Progenitor cell of endocrine pancreas (in vitro differentiated cells): ENCODE measurements at places on chromosomes 12 and 14.
A peak's percentile ranks its signal among the peaks of the same experiment; 100 is the strongest.

DNA sequence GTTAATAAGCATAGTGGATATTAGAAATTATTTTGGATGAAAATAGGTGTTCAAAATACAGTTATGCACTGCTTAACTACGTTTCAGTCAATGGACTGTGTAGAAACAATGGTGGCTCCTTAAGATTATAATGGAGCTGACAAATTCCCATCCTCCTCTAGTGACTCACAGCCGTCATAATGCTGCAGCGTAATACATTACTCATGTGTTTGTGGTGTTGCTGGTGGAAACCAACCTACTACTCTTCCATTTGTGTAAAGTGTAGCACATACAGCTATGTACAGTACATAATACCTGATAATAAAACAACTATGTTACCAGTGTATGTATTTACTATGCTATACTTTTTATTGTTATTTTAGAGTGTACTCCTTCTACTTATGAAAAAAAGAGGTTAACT lies 111.2 kb upstream of the TMCC3 start:
- no peak for DNase-seq

DNA sequence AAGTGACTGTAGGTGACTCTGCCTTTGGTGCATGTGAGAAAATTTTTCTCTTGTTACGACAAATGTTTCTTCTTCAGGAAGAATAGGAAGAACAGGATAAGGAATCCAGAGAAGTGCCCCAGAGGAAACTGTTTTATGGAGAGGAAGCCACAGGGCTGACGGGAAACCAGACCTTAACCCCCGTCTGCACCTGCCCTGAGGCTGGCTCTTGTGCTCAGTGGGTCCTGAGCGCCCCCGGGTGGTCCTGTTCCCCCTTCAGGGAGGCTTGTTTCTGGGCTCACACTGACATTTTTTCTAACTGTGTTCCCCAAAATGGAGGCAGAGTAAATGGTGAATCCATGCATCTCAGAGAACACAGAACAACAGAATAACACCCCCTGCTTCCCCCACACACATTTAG lies 691.8 kb downstream of the TMEM121 start:
- no peak for DNase-seq

DNA sequence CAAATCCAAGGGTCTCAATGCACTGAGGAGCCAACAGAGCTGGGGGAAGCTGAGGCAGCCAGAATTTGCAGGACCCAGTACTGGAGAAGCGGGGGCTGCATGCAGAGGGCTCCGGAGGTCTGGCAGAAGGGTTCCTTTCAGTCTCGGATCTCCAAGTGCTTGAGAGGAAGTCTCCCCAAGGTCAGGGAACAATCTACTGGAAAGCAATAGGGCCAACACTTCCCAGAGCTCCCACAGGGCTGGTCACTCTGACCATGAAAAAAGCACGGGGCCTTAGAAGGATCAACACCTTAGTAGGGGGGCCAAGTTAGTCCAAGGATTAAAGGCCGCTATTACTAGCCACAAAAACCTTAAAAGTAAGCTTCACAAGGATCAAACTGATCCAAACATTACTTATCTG lies 31.7 kb downstream of the SPPL3 start:
- DNase-seq = no peak

DNA sequence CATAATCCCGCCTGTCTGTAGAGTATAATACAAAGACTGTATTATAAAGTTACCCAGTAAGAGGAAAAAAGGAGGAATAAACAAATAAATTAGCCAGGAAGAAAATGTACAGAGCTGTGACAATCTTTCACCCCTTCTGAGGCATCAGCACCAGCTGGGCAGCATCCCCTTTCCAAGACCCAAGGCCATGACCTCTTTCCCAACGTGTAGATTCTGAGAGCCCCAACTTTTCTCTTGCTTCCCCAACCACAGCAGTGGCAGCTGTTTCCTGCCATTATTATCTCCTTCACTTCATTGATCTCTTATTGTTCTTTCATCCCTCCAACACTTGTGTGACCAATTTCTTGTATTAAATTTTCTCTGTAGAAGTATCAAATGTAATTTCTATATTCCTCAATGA lies 101.6 kb downstream of the BBS10 start:
- no peak for DNase-seq

GRCh38 chr12:125071456-125071855 lies 6.2 kb downstream of the AACS start:
- DNase-seq = no peak

GRCh38 chr12:116393255-116393654 lies 115.8 kb upstream of the MED13L start:
- no peak for DNase-seq

DNA sequence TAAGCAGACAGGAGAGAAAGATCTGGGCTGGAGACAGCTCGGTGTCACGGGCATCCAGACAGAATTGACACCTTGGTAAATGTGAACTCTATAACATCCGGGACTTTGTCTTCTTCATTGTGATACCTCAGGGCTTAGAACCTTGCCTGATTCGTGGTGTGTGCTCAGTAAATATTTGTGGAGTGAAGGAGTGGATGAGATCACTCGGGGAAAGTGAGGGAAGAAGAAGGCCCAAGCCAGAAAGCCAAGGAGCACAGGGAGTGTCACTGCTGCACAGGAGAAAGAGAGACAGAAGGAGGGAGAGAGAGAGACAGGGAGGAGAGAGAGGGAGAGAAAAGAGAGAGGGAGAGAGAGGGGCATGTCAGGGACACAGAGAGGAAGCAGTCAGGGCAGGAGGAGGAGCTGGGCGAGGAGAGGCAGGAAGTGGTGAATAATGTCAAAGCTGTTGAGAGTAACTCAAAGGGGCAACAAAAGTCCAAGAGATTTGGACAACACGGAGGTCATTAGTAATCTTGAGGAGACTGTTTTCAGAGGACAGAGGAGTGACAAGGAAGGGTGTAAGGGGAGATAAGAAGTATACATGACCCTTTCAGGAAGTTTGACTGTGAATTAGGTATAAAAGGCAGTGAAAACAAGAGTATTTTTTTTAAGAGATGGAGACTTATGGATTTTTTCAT lies 141.6 kb upstream of the MAX start:
- no peak for DNase-seq

DNA sequence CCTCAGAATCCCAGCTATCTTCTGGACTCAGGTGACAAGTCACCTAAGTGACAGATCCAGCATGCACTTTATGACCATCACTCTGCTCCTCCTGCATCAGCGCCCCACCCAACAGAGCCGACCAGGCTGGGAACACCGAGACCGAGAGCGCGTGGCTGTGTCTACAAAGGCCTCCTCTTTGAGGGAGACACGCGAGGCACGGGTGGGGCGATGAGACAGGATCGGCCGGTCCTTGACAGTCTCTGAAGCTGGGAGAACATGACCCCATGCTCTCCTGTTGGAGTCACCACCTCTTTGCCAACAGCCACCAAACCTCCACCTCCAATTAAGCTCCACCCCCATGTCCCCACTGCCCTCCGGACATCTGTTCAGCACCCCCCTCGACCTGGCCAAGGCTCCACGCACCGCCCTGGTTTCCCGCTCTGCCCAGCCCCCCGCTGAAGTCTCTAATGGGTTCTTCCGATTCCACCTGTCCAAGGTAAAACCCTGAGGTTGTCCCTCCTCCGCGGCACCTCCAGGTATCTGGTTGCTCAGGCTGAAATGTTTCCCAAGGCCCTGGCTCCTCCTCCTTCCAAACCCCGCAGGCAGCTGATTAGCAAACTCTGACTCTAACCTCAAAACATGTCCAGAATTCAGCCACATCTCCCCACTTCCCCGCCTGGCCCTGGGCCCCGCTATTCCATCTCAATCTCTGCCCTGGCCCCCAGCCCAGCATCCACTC lies 31.5 kb downstream of the HSP90AA1 start:
- no peak for DNase-seq

DNA sequence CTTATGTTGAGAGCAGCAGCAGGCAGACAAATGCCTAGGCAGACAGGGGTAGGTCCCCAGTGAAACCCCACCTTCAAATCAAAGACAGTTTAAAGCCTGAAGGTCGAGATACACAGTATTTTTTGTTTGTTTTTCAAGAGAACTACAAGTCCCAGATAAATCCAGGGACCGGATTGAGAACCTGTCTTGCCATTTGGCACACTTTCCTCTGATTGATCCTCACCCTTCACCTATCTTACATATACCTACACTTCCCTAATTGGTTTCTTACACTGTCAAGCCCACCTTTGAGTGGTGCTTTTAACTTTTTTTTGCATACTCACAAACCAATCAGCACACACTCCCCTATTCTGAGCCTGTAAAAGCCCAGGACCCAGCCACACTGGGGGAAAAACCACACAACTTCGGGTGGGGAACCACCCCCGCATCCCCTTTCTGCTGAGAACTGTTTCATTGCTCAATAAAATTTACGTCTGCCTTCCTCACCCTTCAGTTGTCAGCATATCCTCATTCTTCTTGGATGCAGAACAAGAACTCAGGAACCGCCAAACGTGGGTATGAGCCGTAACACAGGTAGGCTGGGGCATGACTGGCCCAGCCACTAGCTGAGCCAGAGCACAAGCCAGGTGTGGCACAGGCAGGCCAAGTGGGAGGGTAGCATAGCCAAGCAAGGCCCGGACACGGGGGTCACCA lies 11.1 kb downstream of the DICER1 start:
- no peak for DNase-seq

DNA sequence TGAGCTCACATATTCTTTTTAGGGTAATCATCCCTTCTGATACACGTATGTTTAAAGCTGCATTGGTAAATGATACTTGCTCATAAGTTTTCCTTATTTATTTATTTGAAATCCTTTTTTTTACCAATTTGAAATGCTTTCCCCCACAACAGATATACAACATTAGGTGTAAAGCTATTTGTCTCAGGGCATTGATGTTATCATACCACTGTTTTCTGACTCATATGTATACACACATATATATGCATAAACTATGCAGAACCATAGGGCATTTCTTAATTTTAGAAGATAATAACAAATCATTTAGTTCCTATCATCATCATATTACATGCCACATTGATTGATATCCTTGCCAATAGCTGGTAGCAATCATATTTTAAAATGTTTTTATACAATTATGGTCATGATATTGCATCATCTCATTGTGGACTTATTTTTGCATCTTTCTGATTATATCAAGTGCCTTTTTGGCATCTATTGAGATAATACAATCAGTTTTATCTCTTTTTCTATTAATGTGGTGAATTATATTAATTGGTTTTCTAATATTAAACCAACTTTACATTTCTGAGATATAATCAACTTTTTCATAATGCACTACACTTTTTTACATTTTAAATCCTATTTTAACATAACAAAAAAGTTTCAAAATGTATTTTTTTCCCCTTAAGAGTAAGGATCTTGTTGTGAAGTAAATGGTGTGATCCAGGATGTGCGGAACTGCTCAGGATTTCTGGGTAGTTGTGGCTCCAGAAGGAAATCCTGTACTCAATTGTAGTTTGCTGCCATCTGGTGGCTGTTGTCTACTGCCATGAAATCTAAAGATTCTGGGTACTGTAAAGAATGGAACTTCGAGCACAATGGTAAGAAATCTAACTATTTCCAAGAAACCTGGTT lies 16.7 kb downstream of the OR9K2 start:
- peak; percentile 25 for DNase-seq

DNA sequence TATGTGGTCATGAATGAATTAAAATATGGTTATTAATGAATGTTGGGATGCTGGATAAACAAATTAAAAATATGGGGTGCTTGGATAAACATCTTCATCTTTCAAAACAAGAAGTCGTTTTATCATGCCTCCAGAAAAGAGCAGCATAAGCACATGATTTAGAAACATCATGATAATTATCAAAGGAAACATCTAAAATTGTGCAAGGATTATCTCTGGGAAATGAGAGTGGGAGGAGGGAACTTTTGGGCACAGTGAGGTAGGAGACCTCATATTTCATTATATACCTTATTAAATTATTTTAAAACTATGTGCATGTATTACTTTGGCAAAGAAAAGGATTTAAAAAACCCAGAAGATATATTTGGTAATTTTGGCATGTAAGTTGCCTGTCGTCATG lies 8.9 kb downstream of the C3AR1 start:
- no peak for DNase-seq

GRCh38 chr12:95955549-95956159 lies 12.5 kb downstream of the AMDHD1 start:
- DNase-seq = no peak

GRCh38 chr12:122951979-122952892 lies 14.0 kb downstream of the ABCB9 start:
- peak; percentile 52 for DNase-seq

DNA sequence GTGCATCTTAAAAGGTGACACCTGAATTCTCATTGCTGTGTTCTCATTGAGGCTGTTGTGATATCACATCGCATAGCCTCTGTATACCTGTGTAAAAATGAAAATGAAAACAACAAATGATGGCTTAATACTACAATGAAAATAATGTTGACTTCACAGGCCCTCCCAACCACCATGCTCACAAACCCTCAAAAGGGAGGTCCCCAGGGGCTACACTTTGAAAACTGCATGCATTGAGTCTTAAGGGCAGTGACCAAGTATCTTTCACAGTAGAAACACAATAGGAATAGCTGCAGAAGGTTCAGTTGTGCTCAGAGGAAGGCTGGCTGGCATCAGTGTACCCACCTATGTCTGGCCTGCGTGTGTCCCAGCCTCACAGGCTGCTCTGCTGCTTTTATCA lies 27.6 kb upstream of the KCNK13 start:
- no peak for DNase-seq

GRCh38 chr12:109577311-109577710 lies 3.7 kb downstream of the MVK start:
- DNase-seq = no peak

GRCh38 chr14:57290751-57291150 lies 22.0 kb downstream of the AP5M1 start:
- no peak for DNase-seq
